Bronchus fibroblast of lung (primary cell): ENCODE measurements at places on chromosomes 1 and 21. TPM values are rescaled to one million over a fixed set of nuclear protein-coding genes. Genes with fewer than 3 reads are reported as not detected.

Gene HSPG2
- 34.0 and 41.5 TPM in 2 replicates for total RNA-seq

Gene MXRA8
- total RNA-seq = 382 and 409 TPM in 2 replicates

Gene TRAF3IP3
- total RNA-seq = 0.15 TPM in 1 of 2 replicates, not detected in the other

Gene NAV1
- total RNA-seq = 25.6 and 27.1 TPM in 2 replicates

Gene ETV3L
- not detected in 2 replicates for total RNA-seq

Gene MNDA
- not detected in 2 replicates for total RNA-seq

Gene C1orf74
- total RNA-seq = 1.9 and 2.2 TPM in 2 replicates

Gene CNIH4
- total RNA-seq = 53.1 and 58.3 TPM in 2 replicates

Gene CNKSR1
- 0.15 and 0.17 TPM in 2 replicates for total RNA-seq

Gene CD84
- not detected in 2 replicates for total RNA-seq

Gene ESPN
- under 0.01 TPM in 1 of 2 replicates, not detected in the other for total RNA-seq

Gene FCGR1A
- not detected in 2 replicates for total RNA-seq
